ENCODE measurements at places on chromosomes 12 and 14.

GRCh38 chr12:4331221-4331620, 10.2 kb downstream of the TIGAR start:
- DNase-seq: no peak

GRCh38 chr12:98856897-98857540, 211.9 kb downstream of the APAF1 start:
- no peak for DNase-seq

GRCh38 chr12:132285991-132286681, 43.3 kb downstream of the GALNT9 start:
- DNase-seq: no peak

DNA sequence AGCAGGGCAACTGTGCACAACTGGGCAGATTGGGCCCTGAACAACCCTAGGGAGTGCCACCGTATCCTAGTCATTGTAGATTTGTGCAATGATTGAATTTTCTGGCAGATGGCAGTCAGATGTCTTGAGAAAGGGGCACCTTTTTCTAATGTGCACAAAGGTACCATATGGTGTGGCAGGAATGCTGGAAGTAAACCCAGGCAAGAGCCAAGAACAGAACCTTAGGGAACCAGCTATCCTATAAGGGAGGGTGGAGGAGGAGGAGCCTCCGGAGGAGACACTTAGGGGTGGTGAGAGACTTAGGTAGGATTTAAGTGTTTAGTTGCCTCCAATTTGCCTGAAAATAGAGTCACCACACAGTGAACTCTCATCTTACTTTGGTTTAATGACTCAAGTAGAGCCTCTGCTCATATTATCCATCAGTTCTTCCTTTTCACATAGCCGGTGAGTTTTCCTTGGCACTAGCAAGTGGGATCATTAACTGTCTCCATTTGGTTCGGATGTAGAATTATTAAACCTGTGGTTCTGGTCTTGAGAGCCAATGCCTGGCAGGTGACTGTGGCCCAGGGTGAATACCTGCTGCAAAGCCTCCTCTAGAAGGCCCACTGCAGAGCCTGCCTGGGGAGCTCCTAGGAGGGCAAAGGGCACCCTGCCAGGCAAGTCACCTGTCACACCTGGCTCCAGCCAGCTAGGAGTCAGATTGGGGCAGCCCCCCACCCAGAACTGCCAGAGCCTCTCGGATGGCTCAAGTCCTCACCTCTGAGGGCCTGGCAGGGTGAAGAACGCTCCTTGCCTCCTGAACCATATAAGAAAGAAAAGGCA, 184.4 kb upstream of the HIF1A start:
- no peak for DNase-seq

DNA sequence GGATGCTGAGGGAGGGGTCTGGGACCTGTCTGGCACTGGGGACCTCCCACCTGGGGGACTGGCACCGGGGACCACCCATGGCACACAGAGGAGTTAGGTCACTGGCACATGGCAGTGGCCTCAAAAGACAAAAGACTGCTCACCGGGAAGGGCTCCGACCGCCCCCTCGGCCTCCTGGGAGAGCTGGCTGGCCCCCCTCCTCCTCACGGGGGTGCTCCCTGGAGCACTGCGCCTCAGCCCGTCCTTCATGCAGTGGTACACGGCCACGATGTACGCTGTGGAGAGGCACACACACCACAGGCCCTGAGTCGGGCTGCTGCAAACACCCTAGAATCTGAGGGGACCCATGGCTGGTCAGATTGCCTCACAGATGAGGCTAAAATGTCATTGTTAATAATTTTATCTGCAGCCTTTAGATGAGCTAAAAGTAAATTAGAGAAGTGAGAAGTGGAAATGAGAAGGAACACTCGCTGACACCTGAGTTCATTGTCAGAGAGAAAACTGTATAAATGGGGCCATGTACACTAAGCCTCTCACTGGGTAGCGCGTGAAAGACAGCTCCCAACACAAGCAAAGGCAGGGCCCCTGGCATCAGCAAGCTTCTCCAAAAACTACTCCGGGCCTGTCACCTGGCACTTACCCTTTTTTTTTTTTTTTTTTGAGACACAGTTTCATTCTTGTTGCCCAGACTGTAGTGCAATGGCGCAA, 14.1 kb downstream of the P2RX2 start:
- DNase-seq: no peak

DNA sequence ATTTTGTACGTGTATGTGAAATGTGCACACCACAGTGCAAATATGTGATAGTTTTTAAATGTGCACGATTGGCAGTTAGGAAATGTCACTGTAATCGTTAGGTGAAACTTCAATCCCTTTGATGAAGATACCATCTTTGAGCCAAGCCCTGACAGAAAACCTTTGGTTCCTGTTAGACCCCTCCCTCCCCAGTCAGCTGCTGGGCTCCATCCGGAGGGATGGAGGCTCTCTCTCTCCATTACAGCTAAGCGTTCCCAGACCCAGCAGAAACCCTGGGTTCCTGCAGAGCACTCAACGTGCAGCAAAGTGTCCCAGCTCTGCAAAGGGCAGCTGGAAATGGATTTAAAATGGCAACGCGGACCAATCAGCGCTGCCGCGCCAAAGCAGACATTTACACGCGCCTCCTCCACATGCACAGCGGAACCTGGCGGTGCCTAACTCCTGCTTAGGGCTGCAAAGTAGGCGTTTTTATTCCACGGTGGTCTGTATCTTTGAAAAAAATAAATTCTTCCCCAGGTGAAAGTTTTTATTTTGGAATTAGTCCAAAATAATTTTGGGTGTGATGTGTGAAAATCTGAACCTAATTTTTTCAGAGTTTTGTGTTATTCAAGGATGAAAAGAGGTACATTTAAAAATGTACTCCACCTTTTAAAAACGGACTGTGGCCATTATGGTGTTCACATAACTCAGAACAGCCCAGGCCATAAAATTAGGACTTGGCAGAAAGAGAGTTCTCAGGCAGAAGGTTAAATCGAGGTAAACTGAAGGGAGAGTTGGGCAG, 1.4 kb upstream of the HMGA2 start:
- no peak for DNase-seq

DNA sequence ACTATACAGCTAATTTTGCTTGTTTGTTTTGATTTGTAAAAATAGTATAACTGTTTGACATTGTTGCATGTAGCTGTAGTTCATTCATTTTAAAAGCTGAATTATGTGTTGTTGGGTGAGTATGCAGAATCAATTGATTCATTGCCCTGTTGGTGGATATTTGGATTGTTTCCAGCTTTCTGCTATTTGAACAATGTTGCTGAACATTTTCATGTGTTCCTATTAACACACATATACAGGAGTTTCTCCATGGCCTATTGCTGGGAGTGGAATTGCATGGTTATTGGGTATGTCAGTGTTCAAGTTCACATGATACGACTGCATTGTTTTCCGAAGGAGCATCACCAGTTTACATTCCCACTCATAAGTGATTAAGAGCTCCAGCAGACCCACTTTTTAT, 75.3 kb downstream of the SRGAP1 start:
- no peak for DNase-seq

Data from activated gamma-delta T cell treated with anti-CD3 and anti-CD28 coated beads, Interleukin-2, amount 50 U/mL, for 16 hours (primary cell).